ENCODE measurements at places on chromosomes 1 and 21.

- DNase-seq = no peak
Measured at GRCh38 chr1:2603521-2604155, 17.1 kb downstream of the PRXL2B start.

- DNase-seq = no peak
Measured at GRCh38 chr1:27149084-27149761, 5.7 kb downstream of the SLC9A1 start.

DNA sequence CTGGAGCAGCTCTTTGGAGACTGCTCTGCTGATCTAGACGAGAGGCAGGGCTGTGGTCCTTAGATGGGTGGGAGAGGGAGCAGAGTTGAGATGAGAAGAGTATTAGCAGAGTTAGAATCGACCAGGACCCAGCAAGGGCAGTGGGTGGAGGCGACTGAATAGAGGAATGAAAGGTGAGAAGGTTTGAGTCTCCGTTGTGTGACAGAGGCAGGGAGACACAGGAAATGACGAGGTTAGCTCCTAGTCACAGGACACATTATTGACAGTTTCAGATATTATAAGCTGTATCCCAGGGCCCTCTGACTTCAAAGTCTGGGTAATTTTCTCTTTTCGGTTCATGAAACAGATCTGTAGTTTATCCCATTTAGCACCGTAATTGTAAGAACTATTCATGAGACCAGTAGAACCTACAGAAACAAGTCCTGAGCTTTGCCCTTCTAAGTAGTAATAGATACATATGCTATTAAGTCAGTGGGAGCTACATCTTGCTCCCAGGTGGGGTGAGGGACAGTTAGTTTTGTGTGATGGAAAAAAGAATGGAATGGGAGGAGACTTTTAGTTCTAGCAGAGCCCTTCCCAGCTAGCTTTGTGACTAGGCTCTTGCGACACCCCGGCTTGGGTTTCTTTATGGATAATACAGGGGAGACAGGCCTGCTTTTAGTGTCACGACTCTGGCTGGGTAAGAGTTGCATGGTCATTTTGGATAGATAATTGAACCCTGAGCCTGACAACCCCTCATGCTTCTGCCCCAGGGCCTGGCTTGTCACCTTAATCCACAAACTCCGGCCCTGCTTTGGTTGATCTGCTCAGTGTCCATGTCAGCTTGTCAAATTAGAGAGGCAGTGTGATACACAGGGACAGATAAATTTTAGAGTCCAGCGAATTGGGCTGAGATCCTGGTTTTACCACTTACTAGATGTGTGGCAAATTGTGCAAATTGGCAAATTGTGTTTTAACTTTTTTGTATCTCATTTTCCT lies 70.2 kb downstream of the UCK2 start:
- DNase-seq = no peak

- DNase-seq = no peak
Measured at GRCh38 chr1:236522937-236523703, 662 bp upstream of the LGALS8 start.

DNA sequence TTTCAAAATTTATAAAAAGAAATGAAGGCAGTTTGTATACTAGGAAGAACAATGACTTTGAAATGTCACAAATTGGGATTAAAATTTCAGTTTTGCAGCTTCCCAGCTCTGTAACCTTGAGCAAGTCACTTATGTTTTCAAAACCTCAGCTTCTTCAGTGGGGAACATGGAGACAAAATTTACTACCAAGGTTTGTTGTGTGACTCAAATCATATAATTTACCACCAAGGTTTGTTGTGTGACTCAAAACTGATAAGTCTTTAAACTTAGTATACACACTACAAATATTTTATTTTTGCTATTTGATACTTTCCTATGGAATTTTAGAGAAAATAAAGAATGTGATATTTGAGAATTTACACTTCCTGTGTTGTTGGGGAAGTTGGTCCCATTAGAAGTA lies 219.9 kb downstream of the KCTD3 start:
- DNase-seq = no peak

DNA sequence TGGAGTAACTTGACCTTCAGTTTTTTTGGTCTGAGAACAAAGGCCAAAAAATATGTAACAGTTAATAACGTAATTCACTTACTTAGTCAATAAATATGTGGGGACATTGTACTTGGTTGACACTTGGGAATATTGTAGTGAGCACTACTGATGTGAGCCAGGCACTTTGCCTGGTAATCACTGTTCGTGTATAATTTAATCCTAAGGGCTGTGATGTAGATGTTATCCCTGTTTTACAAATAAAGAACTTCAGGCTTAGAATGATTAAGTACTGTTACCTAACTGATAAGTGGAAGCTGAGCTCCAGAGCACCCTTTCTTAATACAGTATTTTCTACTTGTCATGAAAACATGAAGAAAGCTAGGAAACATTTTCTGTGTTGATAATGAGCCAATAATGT lies 28.0 kb downstream of the PTBP2 start:
- no peak for DNase-seq

- no peak for DNase-seq
Measured at GRCh38 chr1:237759377-237759776, 131.3 kb downstream of the ZP4 start.

- no peak for DNase-seq
Measured at GRCh38 chr1:234250747-234251146, 122.5 kb upstream of the COA6 start.

DNA sequence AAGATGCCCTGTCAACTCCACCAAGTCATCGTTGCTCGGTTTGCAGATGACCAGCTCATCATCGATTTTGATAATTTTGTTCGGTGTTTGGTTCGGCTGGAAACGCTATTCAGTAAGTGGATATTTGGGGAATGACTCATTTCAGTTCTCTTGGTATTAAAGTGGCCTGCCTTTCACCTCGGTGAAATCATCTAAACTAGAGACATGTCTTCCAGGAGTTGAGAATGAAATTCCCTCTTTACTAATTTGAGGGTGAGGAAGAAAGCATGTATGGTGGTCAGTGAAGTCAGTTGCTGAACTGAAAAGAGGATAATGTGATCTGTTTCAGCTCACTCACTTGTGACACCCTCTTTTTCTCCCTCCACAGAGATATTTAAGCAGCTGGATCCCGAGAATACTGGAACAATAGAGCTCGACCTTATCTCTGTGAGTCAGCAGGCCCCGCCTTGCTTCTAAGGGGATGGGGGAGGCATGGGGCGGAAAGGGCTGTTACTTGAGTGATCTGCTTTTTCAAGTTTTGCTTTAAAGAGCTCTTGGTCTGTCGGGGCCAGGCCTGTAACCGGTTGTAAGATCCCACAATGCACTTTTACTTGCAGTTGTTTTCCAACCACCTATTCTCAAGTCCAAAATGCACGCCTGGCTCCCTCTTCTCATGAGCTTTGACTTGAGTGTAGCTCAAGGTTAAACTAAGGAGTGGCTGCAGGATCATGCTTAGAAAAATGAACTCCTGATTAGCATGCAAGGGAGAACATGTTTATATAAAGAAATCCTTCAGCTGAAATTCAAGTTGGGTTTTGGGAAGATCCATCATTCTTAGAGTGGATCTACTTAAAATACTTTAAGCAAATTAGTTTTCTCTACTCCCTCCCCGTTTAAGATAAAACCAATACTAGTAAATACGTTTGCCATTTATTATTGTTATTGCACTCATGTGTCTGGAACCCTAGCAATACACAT lies 59.8 kb downstream of the CAPN2 start:
- DNase-seq = peak; percentile 98

DNA sequence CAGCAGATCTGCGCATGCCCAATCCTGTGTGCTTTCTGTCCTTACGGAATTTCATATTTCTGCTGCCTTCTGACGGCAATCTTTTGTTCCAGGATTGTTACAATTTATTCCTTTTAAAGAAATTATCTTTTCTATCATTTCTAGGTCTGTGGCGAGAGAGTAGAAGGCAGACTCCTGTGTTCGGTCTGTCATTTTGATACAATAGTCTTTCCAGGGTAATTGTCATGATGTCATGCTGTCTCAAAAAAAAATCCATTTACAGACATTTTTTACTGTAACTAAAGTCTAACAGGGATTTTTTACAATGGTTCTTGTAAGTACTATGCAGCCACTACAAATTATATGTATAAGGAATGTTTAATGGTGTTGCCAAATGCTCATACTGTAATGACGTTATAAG lies 9.0 kb upstream of the KRTAP7-1 start:
- DNase-seq = no peak

DNA sequence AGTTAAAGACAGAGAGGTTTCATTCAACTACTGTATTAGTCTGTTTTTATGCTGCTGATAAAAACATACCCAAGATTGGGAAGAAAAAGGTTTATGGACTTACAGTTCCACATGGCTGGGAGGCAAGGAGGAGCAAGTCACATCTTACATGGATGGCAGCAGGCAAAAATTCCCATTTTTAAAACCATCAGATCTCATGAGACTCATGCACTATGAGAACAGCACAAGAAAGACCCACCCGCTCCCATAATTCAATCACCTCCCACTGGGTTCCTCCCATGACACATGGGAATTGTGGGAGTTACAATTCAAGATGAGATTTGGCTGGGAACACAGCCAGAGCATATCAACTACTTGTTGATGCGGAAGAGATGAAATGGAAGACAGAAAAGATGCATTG lies 9.2 kb downstream of the GPR161 start:
- no peak for DNase-seq

DNA sequence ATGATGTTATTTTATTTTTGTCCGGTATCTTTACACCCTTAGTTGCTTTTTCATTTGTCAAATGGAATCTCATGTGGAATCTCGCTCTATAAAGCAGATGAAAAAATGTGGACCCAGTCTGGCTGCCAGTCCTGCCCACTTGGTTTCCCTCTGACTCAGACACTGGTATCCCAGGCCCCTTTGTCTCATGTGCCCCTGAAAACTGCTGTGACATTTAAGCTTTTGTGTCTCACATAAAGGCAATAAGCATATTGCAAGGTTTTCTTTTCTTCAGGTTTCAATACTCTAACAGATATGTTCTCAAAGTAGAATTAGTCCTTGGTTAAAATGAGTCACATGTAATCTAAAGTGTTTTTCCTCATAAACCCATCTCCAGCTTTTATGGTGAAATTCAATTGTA lies 183.3 kb downstream of the ST6GALNAC3 start:
- no peak for DNase-seq

DNA sequence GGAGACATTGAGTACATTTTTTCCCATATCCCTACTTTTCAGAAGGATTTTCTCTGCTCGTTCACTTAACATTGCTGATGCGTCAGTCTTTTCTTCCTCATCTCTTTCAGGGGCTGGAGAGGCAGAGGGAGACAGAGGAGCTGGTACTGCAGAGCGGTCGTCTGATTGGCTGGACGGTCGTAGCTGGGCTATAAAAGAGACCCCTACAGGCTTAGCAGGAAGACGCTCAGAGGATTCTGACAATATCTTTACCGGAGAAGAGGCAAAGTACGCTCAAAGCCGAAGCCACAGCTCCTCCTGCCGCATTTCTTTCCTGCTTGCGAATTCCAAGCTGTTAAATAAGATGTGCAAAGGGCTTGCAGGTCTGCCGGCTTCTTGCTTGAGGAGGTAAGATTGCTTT lies at the start of gene RGS4:
Gene RGS4 (plus strand): TSS at position 220 of the 400 bp plus-strand sequence. CDS start 124 bp downstream, at position 344.
- peak; percentile 13 for DNase-seq

GRCh38 chr1:44243782-44244495 lies 30.7 kb downstream of the DMAP1 start:
- DNase-seq = no peak

DNA sequence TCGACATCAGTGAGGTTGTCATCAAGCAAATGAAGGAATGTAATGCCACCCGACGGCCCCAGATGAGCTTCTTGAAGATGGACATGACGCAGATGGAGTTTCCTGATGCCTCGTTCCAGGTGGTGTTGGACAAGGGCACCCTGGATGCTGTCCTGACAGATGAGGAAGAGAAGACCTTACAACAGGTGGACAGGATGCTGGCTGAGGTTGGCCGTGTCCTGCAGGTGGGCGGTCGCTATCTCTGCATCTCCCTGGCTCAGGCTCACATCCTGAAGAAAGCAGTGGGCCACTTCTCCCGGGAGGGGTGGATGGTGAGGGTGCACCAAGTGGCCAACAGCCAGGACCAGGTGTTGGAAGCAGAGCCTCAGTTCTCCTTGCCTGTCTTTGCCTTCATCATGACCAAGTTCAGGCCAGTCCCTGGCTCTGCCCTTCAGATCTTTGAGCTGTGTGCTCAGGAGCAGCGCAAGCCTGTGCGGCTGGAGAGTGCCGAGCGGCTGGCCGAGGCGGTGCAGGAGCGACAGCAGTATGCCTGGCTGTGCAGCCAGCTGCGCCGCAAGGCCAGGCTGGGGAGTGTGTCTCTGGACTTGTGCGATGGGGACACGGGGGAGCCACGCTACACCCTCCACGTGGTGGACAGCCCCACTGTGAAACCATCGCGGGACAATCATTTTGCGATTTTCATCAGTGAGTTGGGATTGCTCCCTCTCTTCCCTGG lies 2.5 kb downstream of the METTL13 start:
- DNase-seq = no peak

- DNase-seq = no peak
Measured at GRCh38 chr1:211521102-211521815, 29.3 kb upstream of the RD3 start.

DNA sequence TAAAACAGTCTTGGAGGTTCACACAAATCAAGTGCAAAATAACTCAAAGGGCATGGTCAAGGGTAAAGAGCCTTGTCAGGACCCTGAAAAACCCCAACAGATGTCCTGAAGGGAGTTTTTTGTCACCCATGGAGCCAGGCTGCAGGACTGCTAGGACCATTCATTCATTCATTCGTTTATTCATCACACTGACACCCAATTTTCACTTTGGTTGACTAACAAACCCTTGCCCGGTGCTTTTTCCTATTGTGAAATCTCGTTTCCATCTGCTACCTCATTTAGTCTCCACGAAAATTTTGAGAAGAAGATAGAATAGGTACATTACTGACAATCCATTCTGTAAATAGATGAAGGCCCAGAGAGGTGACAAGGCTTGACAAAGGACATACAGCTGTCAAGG lies 216.0 kb downstream of the HIVEP3 start:
- no peak for DNase-seq
